ENCODE measurements at places on chromosomes 3 and 15.

GRCh38 chr15:38147246-38147645 lies 105.4 kb upstream of the SPRED1 start:
- no peak for DNase-seq

GRCh38 chr3:167318996-167319615 lies 61.0 kb downstream of the ZBBX start:
- no peak for DNase-seq

DNA sequence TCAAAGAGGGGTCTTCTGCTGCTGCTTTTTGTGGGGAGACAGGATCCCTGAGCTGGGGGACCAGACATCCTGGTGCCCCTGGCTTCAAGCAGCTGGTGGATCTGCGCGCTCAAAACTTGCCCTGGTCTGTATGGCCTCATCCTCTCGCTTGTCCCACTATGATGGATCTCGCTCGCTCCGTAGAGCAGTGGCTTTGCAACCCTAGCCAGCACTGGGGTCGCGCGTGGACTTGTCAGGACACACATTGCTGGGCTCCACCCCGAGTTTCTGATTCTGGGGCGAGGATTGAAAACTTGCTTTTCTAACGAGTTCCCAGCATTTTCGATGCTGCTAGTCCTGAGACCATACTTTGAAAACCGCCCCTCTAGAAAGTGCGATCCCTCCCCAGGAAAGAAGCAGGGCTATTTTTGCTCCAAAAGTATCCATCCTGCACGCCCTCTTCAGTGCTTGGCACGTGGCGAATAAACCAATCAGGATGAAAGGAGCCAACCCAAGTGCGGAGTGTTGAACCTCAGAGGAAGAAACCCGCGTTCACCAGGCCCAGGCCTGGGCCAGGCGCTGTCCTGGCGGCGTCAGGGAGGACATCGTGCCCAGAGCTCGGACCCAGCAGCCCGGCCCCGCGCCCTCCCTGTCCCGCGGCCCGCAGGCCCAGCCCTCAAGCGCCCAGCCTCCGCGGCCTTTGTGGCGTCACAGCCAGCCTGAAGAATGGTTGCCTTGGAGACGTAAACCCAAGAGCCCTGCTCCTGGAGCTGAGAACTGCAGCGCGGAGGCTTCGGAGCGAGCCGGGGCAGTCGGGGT lies at the start of gene CFAP100:
CFAP100 (plus strand) TSS at position 731 of the 798 bp plus-strand sequence. CDS start 1,092 bp downstream, outside the sequence.
- no peak for DNase-seq

- no peak for DNase-seq
These were observed 555.9 kb downstream of the RSL24D1 start for GRCh38 chr15:54640873-54641272.

GRCh38 chr3:113556316-113556945 lies 24.1 kb downstream of the SIDT1 start:
- no peak for DNase-seq

DNA sequence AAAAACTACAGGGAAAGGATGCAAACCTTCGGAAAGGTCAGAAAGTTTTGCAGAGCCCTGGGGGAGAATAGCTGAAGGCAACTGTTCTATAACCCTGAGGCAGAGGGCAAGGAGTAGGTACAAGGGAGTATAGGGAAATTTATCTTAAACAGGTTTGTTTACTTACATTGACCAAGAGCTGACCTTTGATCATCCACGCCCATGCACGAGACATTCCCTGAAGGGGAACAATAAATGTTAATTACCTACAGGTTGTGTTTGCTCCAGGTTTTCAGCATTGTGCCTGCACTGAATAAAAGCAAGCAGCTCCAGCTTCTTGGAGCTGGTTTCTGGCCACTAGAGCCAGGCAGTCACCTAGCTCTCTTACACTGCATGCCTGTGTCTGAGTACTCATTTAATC lies 524.5 kb upstream of the TGFBR2 start:
- no peak for DNase-seq

GRCh38 chr15:93250209-93250608 lies 161.2 kb upstream of the RGMA start:
- no peak for DNase-seq

GRCh38 chr3:157542711-157543500 lies 39.7 kb upstream of the VEPH1 start:
- DNase-seq: no peak

DNA sequence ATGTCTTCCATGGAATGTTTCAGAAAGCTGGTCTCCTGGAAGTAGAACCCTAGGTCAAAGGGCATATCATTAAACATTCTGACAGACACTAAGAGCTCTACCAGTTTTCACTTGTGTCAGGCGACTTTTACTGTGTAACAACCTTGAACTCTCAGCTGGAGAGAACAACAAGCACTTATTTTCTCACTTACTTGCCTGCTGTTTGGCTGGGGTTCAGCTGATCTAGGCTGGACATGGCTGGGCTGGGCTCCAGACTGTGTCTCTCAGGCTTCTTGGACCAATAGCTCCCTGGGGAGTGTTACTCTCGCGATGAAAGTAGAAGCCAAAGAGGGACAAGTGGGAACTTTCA lies 527.3 kb downstream of the SHQ1 start:
- no peak for DNase-seq
